ENCODE measurements at places on chromosomes 1 and 21.

- H3K36me3 ChIP-seq, result no peaks in the 10 kb centered on the region
- H3K27ac ChIP-seq, result no peak overlapping the region
- peaks cover 29% of the 10 kb centered on the region for H3K27me3 ChIP-seq
- H3K4me3 ChIP-seq, result no peak overlapping the region
- H3K4me1 ChIP-seq, result no peaks in the 10 kb centered on the region
Observed at GRCh38 chr1:214270097-214270650, 10.8 kb upstream of the SMYD2 start.

- H3K27me3 ChIP-seq, result no peaks in the 10 kb centered on the region
- H3K4me3 ChIP-seq, result no peak overlapping the region
- H3K36me3 ChIP-seq, result no peaks in the 10 kb centered on the region
- no peak overlapping the region for H3K27ac ChIP-seq
Observed at GRCh38 chr1:163523375-163524029, 201.7 kb downstream of the NUF2 start.

GRCh38 chr1:8584316-8584715 is 233.1 kb downstream of the RERE start:
- H3K27ac ChIP-seq, result no peak overlapping the region
- H3K27me3 ChIP-seq, result no peaks in the 10 kb centered on the region
- peaks cover 15% of the 10 kb centered on the region for H3K4me1 ChIP-seq
- H3K4me3 ChIP-seq, result no peak overlapping the region
- H3K36me3 ChIP-seq, result peaks cover 21% of the 10 kb centered on the region

- peaks cover 14% of the 10 kb centered on the region for H3K27me3 ChIP-seq
- H3K4me1 ChIP-seq, result no peaks in the 10 kb centered on the region
- H3K4me3 ChIP-seq, result no peak overlapping the region
- no peak overlapping the region for H3K27ac ChIP-seq
Observed at GRCh38 chr1:30664103-30664755, 59.2 kb downstream of the MATN1 start.

DNA sequence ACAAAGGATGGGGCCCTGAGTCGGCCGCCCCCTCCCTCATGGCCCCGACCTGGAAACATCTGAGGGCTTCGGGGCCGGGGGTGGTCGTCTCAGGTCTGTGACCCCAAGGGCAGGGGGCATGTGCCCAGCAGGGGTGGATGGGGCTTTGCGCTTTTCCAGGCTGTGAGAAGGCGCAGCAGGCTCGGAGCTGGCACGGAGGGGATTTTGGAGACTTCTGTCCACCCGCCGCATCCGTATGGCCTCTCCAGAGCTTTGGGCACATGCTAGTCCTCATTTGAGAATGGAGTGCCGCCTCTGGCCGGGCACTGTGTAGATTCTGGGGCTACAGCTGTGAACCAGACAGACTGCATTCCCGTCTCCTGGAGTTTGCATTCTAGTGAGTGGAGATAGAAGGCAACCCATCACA is 66.1 kb upstream of the WNT4 start:
- no peak overlapping the region for H3K27ac ChIP-seq
- H3K36me3 ChIP-seq, result no peaks in the 10 kb centered on the region
- no peaks in the 10 kb centered on the region for H3K4me1 ChIP-seq
- DNase-seq, result no peak
- H3K27me3 ChIP-seq, result peaks cover 78% of the 10 kb centered on the region

GRCh38 chr21:38361324-38361723 is 104.5 kb downstream of the KCNJ15 start:
- DNase-seq, result no peak
- H3K27me3 ChIP-seq, result peaks cover 4% of the 10 kb centered on the region

- no peak overlapping the region for H3K27ac ChIP-seq
- no peak for DNase-seq
- H3K27me3 ChIP-seq, result peaks cover 11% of the 10 kb centered on the region
- no peaks in the 10 kb centered on the region for H3K36me3 ChIP-seq
- H3K4me3 ChIP-seq, result no peak overlapping the region
- no peaks in the 10 kb centered on the region for H3K4me1 ChIP-seq
Observed at GRCh38 chr1:232130815-232131480, 499.0 kb downstream of the SIPA1L2 start.

GRCh38 chr1:183385340-183386144 is 32.6 kb downstream of the NMNAT2 start:
- peaks cover 27% of the 10 kb centered on the region for H3K27me3 ChIP-seq
- no peak overlapping the region for H3K27ac ChIP-seq
- H3K36me3 ChIP-seq, result no peaks in the 10 kb centered on the region
- no peak overlapping the region for H3K4me3 ChIP-seq
- no peaks in the 10 kb centered on the region for H3K4me1 ChIP-seq

DNA sequence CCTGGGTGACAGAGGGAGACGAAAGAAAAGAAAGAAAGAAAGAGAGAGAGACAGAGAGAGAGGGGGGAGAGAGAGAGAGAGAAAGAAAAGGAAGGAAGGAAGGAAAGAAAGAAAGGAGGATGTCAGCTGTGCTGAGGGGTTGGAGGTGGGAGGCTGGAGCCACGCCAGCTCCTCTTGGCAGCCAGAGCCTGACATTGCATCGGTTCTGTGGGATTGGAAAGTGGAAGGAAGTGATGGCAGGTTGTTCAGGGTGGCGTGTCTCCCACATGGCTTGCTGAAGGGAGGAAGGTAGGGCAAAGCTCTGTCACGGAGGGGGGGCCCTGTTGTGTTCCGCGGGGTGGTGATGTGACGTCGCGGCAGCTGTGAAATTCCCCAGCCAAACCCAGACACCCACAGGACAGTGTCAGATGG is 30.7 kb downstream of the EIF2D start:
- peak; percentile 52 for DNase-seq
- H3K27ac ChIP-seq, result peak overlapping the region; percentile 95
- H3K27me3 ChIP-seq, result no peaks in the 10 kb centered on the region
- peak overlapping the region; percentile 65 for H3K4me3 ChIP-seq

GRCh38 chr1:163565166-163565565 is 243.4 kb downstream of the NUF2 start:
- H3K27ac ChIP-seq, result no peak overlapping the region
- H3K4me3 ChIP-seq, result no peak overlapping the region
- no peaks in the 10 kb centered on the region for H3K27me3 ChIP-seq
- H3K4me1 ChIP-seq, result no peaks in the 10 kb centered on the region
- no peak for DNase-seq
- H3K36me3 ChIP-seq, result no peaks in the 10 kb centered on the region

DNA sequence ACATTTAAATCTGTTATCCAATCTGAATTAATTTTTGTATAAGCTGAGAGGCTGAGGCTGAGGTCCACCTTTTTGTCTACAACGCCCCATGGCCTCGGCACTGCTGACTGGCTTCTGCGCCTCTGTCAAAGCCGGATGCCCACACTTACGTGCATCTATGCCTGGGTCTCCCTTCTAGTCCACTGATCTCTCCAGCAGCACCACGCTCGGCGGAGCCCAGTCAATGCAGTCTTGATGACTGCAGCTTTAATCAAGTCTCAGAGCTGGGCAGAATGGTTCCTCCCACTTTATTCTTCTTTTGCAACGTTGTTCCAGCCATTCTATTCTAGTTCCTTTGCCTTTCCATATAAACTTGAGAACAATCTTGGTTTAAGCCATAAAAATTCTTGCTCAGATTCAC is 9.4 kb downstream of the PRDM15 start:
- no peak for DNase-seq
- H3K4me3 ChIP-seq, result no peak overlapping the region

- H3K4me1 ChIP-seq, result peaks cover 8% of the 10 kb centered on the region
- H3K4me3 ChIP-seq, result no peak overlapping the region
- H3K27ac ChIP-seq, result no peak overlapping the region
- no peaks in the 10 kb centered on the region for H3K27me3 ChIP-seq
- no peaks in the 10 kb centered on the region for H3K36me3 ChIP-seq
Observed at GRCh38 chr1:169931795-169932231, 38.1 kb upstream of the SCYL3 start.

DNA sequence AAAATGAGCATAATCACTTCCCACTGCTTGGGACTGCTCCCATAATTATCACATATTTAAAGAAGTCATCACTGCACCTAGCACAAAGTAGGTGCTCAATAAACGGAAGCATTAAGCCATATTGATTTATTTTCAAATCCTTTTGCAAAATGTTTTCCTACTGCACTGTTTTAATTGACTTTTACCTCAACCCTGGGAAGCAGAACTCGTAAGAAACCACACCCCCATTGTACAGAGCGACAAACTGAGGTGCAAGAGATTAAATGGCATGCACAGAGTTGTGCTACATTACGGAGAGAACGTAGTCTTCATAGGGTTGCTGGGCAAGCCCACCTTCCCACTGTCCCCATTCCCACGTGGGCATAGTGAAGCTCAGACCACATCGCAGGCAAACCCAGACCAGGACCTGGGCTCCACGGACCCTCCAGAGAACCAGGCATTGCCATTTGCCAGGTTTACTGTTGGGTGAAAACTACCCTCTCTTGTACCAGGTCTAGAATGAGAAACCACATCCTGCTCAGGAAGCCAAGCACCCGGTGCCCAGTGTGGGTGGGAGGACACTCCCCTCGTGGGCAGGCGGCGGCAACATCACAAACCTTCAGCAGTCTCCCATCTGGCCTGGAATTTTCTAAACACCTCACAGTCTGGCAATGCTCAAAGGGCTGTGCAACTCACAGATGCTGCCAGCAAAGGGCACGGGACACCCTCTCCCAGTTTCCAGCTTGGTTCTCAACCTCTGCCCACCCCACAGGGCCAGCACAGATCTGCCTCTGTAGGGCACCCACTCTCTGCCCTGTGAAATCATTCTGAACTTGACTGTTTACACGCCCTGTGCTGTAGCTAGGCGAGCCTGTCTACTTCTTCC is 8.2 kb downstream of the IFFO2 start:
- H3K27ac ChIP-seq, result peak overlapping the region; percentile 65
- H3K36me3 ChIP-seq, result peaks cover 11% of the 10 kb centered on the region
- H3K27me3 ChIP-seq, result peaks cover 9% of the 10 kb centered on the region
- peak; percentile 57 for DNase-seq
- peaks cover 91% of the 10 kb centered on the region for H3K4me1 ChIP-seq

- no peak overlapping the region for H3K27ac ChIP-seq
- H3K27me3 ChIP-seq, result peaks cover 7% of the 10 kb centered on the region
- H3K4me3 ChIP-seq, result no peak overlapping the region
Observed at GRCh38 chr1:185426848-185427247, 109.8 kb upstream of the IVNS1ABP start.

GRCh38 chr21:38619992-38620479 is 121.8 kb upstream of the ERG start:
- H3K4me1 ChIP-seq, result no peaks in the 10 kb centered on the region
- H3K36me3 ChIP-seq, result no peaks in the 10 kb centered on the region
- no peaks in the 10 kb centered on the region for H3K27me3 ChIP-seq
- H3K27ac ChIP-seq, result no peak overlapping the region
- H3K4me3 ChIP-seq, result no peak overlapping the region

DNA sequence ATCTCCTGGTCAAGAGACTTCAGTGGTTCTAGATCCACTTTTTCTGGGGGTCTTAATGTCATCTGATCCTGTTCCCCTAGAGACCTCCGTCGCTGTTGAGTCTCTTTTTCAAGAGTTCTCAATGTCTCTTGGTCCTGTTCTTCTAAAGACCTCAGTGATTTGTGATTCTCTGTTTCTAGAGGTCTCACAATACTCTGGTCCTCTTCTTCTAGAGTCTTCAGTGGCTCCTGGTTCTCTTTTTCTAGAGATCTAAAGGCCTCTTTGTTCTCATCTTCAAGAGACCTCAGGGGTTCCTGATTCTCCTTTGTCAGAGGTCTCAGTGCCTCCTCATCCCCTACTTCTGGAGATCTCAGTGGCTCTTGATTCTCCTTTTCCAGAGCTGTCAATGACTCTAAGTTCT is 5.4 kb downstream of the NES start:
- no peak overlapping the region for H3K27ac ChIP-seq
- peaks cover 94% of the 10 kb centered on the region for H3K27me3 ChIP-seq
- H3K4me3 ChIP-seq, result no peak overlapping the region
- no peak for DNase-seq
- no peaks in the 10 kb centered on the region for H3K36me3 ChIP-seq

DNA sequence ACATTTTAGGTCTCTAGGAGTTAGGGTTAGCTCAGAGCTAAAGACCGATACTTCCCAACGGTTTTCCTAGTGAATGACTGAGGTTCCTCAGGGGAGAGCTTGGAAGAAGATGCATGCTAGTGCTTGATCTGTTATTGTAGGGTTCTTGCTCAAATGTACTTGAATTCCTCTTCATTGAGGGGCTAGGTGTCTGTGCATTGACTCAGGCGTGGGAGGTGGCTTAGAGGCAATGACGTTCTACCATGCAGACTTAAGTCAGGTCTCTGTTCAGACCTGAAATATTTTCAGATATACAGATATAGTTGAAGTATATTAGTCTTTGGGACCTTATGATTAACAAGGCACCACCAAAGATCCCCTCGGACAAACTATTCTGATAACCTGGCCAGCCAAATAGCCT is 23.5 kb downstream of the S100A10 start:
- H3K27ac ChIP-seq, result no peak overlapping the region
- H3K4me3 ChIP-seq, result no peak overlapping the region
- no peak for DNase-seq
- H3K36me3 ChIP-seq, result no peaks in the 10 kb centered on the region

GRCh38 chr1:46369542-46370213 is 24.4 kb upstream of the FAAH start:
- peaks cover 20% of the 10 kb centered on the region for H3K36me3 ChIP-seq
- no peak overlapping the region for H3K4me3 ChIP-seq
- no peak for DNase-seq
- no peaks in the 10 kb centered on the region for H3K27me3 ChIP-seq

DNA sequence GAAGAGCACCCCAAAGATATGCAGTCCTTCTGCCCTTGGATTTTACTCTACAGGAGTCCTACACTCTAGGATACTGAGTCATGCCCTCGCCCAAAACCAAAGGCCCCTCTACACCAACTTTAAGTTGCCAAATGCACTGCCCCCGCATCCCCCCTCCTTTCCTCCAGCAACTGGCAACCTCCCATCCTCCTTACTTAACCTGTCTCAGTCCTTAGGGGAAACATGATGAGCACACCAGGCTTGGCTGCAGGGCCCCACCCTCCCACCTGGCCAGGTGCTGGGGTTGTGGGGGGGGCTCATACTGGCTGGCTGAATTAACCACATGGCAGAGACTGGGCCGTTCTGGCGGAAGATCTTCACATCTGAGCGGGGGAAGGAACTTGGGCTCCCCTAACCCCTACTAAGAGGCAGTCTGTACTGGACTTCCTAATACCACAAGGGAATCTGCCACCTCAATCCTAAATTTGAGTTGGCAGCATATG is 1.2 kb downstream of the HDGF start:
- peaks cover 72% of the 10 kb centered on the region for H3K4me1 ChIP-seq
- peak overlapping the region; percentile 91 for H3K27ac ChIP-seq
- H3K36me3 ChIP-seq, result peaks cover 36% of the 10 kb centered on the region
- H3K4me3 ChIP-seq, result peak overlapping the region; percentile 94
- DNase-seq, result peak; percentile 39
- H3K27me3 ChIP-seq, result no peaks in the 10 kb centered on the region

DNA sequence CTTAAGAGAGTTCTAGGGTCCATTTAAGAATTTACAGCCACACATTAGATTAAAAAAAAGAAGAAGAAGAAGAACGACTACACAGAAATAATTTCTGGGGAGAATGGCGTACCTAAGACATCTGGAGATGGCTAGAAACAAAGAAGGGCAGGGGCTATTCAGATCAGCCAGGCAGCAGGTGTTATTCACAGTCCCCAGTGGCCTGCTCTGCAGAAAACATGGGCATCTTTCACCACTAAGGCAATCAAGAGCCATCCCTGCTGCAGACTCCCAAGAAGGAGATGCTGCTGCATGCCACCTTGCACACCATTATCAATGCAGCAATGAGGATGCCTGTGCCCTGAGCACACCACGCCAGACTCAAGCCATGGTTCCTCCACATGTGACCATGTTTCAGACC is 7.9 kb upstream of the FCRL2 start:
- H3K27ac ChIP-seq, result no peak overlapping the region
- H3K36me3 ChIP-seq, result no peaks in the 10 kb centered on the region
- H3K4me1 ChIP-seq, result no peaks in the 10 kb centered on the region
- H3K27me3 ChIP-seq, result no peaks in the 10 kb centered on the region

GRCh38 chr1:163046071-163046470 is 23.1 kb upstream of the RGS4 start:
- no peaks in the 10 kb centered on the region for H3K27me3 ChIP-seq
- DNase-seq, result no peak
- H3K4me3 ChIP-seq, result no peak overlapping the region
- no peak overlapping the region for H3K27ac ChIP-seq
